Subcutaneous preadipocyte (primary cell): ENCODE measurements at places on chromosomes 11 and 22. TPM values are rescaled to one million over a fixed set of nuclear protein-coding genes. Genes with fewer than 3 reads are reported as not detected.

Gene ARHGEF12
- 62.1 and 95.4 TPM in 2 replicates for total RNA-seq

Gene HEPHL1
- total RNA-seq, result not detected in 2 replicates

Gene APOBEC3F
- 3.5 and 5.1 TPM in 2 replicates for total RNA-seq

Gene SHANK2
- total RNA-seq, result 2.0 and 4.8 TPM in 2 replicates

Gene KCNC1
- under 0.01 TPM in 1 of 2 replicates, not detected in the other for total RNA-seq

Gene GGTLC2
- not detected in 2 replicates for total RNA-seq

Gene MS4A3
- total RNA-seq, result not detected in 2 replicates

Gene MUC2
- not detected in 2 replicates for total RNA-seq

Gene SFI1
- total RNA-seq, result 12.9 and 25.0 TPM in 2 replicates

Gene MS4A1
- total RNA-seq, result not detected in 2 replicates

Gene RFPL3
- total RNA-seq, result not detected in 2 replicates

Gene TREH
- total RNA-seq, result not detected in 2 replicates

Gene OR8D4
- 0.37 TPM in 1 of 2 replicates, not detected in the other for total RNA-seq

Gene KCNQ1OT1
- total RNA-seq, result 3.3 and 4.7 TPM in 2 replicates

Gene TRPM5
- total RNA-seq, result not detected in 2 replicates

Gene APLNR
- total RNA-seq, result not detected in 2 replicates

Gene LAYN
- total RNA-seq, result 7.7 and 10.2 TPM in 2 replicates

Gene CHST1
- 3.3 and 8.1 TPM in 2 replicates for total RNA-seq

Gene TMEM109
- 36.9 and 39.7 TPM in 2 replicates for total RNA-seq

Gene POTEH
- total RNA-seq, result not detected in 2 replicates

Gene ABCC8
- not detected in 2 replicates for total RNA-seq

Gene PANX2
- total RNA-seq, result under 0.01 and 0.37 TPM in 2 replicates

Gene TMEM151A
- total RNA-seq, result under 0.01 and 0.20 TPM in 2 replicates

Gene KRTAP5-8
- not detected in 2 replicates for total RNA-seq

Gene CASP5
- total RNA-seq, result not detected in 2 replicates

Gene PHLDA2
- 9.9 and 13.3 TPM in 2 replicates for total RNA-seq

Gene CABP4
- not detected in 2 replicates for total RNA-seq

Gene EHD1
- total RNA-seq, result 40.1 and 75.3 TPM in 2 replicates

Gene TYR
- total RNA-seq, result not detected in 2 replicates

Gene OR8H2
- not detected in 2 replicates for total RNA-seq

Gene SUN2
- total RNA-seq, result 63.9 and 71.7 TPM in 2 replicates

Gene LIF
- total RNA-seq, result 1.5 and 3.1 TPM in 2 replicates

Gene MEI1
- 0.37 and 3.1 TPM in 2 replicates for total RNA-seq

Gene NNMT
- total RNA-seq, result 193 and 704 TPM in 2 replicates

Gene TOB2
- 28.7 and 35.8 TPM in 2 replicates for total RNA-seq

Gene ZNF70
- 3.3 and 4.9 TPM in 2 replicates for total RNA-seq

Gene PKDREJ
- total RNA-seq, result not detected in 2 replicates

Gene NOX4
- 0.20 and 0.37 TPM in 2 replicates for total RNA-seq

Gene TRIM66
- total RNA-seq, result 3.7 and 6.6 TPM in 2 replicates

Gene SCGB1A1
- not detected in 2 replicates for total RNA-seq

Gene SAA1
- not detected in 2 replicates for total RNA-seq

Gene VWA5A
- total RNA-seq, result 4.7 and 9.9 TPM in 2 replicates

Gene CBX6
- 53.6 and 68.8 TPM in 2 replicates for total RNA-seq

Gene ZBED5
- total RNA-seq, result 27.6 and 29.9 TPM in 2 replicates
